ENCODE measurements at places on chromosomes 16 and 17.

GRCh38 chr17:29914819-29915537, 15.1 kb downstream of the SSH2 start:
- no peak for DNase-seq

GRCh38 chr17:80086081-80086480, 15.3 kb upstream of the GAA start:
- no peak for DNase-seq

DNA sequence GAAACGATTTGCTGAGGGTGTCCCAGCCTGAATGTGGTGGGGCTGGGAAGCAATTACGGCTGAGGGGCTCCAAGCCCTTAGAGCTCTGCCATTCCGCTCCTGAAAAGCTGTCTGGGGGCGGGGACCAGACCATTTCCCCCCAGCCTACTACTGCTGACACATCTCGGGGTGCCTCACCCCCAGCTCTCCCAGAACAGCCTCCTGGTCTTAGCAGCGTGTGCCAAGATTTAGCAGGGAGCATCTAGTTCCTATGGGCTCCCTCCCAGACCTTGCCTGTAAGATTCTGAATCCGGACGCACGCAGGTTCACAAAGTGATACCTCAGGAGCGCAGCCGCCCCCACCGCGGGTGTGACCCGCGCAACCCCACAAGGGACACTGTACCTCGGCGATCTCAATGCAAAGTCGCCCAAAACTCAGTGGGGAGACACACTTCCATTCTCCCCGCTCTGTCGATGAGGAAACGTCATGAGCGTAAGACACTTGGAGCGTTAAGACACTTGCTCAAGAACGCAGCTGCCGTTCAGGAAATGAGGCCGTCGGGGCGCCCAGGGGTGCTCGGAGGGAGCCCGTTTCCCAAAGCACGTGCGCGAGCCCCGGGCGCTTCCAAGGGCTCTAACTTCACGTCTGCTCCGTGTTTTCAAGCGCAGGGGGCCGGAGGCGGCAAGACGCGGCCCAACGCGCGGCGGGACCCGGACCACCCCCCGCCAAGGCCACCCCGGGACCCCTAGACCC, 629 bp downstream of the GEMIN4 start:
- DNase-seq: no peak

- DNase-seq: no peak
Measured at GRCh38 chr16:50238868-50239301, 27.5 kb upstream of the ADCY7 start.

DNA sequence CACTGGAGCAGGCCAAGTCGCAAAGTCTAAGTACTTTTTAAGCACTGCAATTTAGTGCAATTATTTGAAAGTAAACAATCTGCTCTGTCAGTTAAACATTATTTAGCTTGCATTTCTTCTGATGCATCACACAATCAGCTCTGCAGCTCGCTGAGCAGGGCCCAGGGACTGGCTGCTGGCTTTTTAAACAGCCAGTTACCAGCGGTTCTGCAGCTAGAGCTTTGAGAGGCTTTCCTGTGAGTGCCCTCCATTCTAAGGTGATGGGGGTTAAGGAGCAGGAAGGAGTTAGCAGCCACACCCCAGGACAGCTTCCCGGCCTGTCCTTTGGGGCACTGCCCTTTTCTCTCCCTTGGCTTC, 154.3 kb downstream of the SALL1 start:
- no peak for DNase-seq

DNA sequence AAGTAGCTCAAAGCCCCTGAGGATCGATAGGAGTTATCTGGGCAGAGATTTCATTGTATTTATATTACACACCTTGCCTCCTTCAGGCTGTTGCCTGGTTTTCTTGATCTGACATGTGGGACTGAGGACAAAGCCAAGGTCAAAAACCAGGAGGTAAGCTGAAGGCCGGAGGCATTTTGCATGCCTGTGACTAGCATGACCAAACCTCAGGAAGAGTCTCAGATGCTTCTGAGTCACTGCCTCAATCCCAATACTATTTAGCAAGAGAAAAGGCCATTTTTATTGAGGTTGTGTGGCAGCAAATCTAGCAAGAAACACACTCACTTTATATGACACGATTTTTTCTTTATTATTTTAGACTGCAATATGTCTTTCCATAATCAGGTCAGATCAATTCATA, 968.1 kb downstream of the CDH11 start:
- DNase-seq: no peak

- DNase-seq: no peak
Measured at GRCh38 chr17:74763565-74764387, 12.4 kb downstream of the NAT9 start.

GRCh38 chr16:67403976-67404555, 10.8 kb upstream of the TPPP3 start:
- no peak for DNase-seq

- no peak for DNase-seq
Measured at GRCh38 chr16:54158986-54159385, 127.6 kb downstream of the IRX3 start.

DNA sequence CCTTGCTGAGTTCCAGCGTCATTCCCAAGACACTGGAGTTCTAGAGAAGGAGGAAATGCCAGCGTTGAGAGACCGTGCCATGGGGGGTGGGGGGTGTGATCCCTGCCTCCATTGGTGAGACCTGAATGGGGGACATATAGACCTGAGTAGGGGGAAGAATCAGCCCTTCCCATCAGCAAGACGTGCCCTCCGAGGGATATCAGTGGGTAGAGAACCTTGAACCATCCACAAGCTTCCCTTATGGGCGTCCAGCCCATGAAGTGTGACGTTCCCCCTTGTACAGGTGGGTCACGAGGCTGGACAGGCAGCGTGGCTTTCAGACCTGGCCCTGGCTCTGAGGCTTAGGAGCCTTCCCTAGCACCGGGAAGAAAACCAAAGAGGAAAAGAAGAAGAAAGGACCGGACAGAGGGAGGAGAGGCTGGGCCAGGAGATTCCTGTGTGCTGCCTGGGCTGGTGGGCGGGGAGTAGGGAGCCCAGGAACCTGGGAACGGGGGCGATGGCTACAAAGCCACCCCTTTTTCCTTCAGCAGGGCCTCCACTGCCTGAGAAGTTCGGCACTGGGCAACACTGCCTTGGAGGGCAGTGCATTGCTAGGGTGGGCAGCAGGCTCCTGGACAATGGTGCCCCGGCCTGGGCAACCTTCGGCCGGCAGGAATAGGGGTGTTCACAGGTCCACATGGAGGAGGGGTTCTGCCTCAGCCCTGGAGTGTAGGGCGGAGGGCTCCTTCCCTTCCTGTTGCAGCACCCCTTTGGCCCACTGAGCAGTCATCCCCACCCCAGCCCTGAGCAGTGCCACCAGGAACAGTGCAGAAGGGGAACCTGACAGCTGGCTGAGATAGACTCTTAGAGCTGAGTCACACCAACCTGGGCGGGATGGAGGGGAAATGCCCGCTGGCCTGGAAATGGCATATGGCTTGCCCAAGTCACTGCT, 7.2 kb downstream of the RAB11FIP4 start:
- no peak for DNase-seq

- no peak for DNase-seq
Measured at GRCh38 chr17:63645775-63646487, 23.7 kb downstream of the MAP3K3 start.

- no peak for DNase-seq
Measured at GRCh38 chr17:78168242-78168902, at the start of gene SYNGR2. Gene SYNGR2, plus strand, starts transcription at chr17:78168581. Its CDS starts 36 bp downstream, at chr17:78168617.

- no peak for DNase-seq
Measured at GRCh38 chr17:34852614-34853013, 108.6 kb downstream of the CCT6B start.

Data from AG04450 (cell line).